Stimulated activated CD4-positive, alpha-beta T cell treated with anti-CD3 and anti-CD28 coated beads, Interleukin-15, amount 100 ng/mL, for 1 hour (primary cell): ENCODE measurements at places on chromosomes 12 and 14.
A peak's percentile ranks its signal among the peaks of the same experiment; 100 is the strongest.

GRCh38 chr14:104023325-104024055 lies 62.0 kb upstream of the ASPG start:
- DNase-seq = no peak

- DNase-seq = no peak
Measured at GRCh38 chr12:67457136-67457535, 188.0 kb downstream of the CAND1 start.

GRCh38 chr14:104968153-104968527 lies 10.0 kb downstream of the AHNAK2 start:
- DNase-seq = no peak

DNA sequence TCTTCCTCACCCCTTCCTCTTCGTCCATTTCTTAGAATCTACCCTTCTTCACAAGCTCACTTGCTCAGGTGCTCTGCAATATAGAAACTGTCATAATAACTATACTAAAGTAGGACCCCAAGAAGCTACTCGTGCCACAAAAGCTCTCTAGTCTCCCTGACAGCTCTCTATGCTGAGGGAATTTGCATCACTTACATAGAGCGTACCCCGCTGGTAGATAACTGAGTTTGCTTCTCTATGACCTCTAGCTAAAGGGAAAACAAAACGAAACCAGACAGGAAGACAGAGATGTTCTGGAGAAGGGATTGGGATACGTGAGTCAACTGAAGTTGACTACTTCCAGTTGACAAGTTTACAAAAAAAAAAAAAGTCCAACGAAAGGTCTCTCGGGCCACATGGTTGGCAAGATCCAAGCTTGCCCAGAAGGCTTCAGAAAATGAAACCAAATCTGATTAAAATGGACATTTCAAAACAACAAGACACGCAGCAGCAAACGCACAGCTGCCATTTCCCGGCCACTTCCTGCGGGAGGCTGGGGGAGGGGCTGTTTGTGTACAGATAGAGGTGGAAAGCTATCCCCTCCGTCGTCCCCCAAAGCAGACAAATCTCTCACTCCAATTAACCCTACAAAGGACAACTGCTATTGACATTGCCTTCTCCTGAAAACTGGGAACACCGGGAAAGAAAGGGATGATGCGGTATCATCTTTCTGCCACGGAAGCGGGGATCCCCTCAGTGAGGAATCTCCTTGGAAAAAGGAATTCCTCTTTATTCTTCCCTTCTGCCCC lies 1.3 kb downstream of the BAZ2A start:
- DNase-seq = no peak

DNA sequence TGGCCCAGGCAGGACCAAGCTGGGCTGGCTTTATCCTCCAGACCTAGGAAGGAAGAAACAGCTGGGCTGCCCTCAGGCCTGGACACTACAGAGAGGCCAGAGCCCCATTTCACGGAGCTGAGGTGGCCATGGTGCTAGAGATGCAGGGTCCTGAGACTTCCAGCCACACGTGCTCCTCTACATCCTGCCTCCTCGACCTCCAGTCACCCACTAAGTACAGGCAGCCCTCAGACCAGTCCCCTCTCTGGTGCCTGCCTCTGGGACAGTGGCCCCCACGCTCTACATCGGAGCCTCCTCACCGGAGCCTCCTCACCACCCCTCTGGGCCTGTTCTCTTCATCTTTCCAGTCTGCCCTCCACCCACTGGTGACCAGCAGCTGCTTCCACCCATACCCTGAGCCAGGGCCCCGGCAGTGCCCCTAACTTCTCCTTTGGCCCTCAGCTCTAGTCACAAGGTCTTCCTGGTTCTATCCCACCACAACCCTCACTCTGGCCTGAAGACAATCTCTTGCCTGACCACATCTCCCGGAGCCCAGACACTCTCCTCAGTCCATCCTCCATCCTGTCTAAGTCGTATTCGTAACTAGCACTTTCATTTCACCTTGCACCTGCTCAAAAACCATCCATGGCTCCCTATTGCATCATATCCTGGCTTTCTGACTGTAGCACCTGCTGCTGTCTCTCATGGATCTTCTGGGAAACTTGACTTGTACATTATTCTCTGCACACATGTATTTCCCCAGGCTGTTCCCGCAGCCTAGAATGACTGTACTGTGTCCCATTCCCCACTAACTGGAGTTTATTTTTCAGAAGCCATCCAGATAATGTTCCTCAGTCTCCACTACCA lies 43.9 kb downstream of the DIO3 start:
- no peak for DNase-seq

GRCh38 chr12:124713436-124714082 lies 146.1 kb upstream of the NCOR2 start:
- peak; percentile 25 for DNase-seq

DNA sequence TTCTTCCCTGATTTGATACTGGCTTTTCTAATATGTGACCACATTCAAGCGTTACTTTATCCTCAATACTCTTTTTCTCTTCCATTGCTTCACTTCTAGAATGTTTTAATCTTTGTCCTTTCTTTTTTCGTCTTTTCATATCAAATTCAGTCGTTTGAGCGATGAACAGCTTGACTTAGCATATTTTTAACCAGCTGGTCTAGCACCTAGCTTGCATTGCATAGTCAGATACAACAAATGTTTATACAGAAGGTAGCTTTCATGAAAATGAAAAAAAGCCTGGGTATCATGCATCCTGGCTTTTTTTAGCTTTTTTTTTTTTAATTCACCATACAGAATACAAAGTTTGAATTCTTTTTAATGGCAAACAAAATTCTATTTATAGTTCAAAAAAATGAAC lies 1.2 kb downstream of the SOX5 start:
- no peak for DNase-seq

DNA sequence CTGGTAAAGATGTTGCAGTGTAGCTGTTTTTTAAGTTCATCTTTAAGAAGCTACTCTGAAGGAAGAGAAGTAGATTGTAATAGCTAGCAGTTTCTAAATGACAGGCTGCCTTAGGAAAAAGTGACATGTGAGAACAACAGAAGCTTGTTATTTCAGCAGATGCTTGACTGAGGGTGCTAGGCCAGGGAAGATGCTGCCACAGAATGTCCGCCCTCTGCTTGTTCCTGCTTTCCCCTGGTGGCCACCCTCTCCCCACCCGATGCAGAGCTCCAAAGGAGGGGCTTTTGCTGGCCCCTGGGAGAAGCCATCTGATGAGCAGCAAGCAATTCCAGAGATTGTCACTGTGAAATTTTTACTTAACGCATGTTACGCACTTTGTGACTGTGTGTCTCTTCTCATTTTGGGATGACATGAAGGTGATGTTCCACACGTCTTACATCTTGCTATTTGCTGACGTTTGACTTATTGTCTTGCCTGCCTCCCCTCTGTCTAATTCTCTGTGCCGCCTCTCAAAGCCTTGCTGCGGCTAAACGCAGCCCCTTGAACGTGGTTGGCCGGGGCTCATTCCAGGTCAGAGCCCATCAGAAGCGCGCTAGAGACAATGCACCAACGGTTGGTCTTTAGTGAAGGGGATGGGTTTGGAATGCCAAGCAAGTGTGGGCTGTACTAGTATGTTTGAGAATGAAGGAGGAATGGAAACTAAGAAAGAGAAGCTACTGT lies 44.8 kb downstream of the WDR20 start:
- DNase-seq = no peak

GRCh38 chr12:14664434-14665023 lies 31.9 kb downstream of the GUCY2C start:
- no peak for DNase-seq

- no peak for DNase-seq
Measured at GRCh38 chr14:37593511-37594237, 1.4 kb downstream of the FOXA1 start.

GRCh38 chr12:38998887-38999482 lies 93.6 kb upstream of the CPNE8 start:
- no peak for DNase-seq

GRCh38 chr14:68874746-68875155 lies 81.9 kb upstream of the ZFP36L1 start:
- peak; percentile 6 for DNase-seq

- no peak for DNase-seq
Measured at GRCh38 chr14:65002586-65003210, 16.0 kb downstream of the FNTB start.

DNA sequence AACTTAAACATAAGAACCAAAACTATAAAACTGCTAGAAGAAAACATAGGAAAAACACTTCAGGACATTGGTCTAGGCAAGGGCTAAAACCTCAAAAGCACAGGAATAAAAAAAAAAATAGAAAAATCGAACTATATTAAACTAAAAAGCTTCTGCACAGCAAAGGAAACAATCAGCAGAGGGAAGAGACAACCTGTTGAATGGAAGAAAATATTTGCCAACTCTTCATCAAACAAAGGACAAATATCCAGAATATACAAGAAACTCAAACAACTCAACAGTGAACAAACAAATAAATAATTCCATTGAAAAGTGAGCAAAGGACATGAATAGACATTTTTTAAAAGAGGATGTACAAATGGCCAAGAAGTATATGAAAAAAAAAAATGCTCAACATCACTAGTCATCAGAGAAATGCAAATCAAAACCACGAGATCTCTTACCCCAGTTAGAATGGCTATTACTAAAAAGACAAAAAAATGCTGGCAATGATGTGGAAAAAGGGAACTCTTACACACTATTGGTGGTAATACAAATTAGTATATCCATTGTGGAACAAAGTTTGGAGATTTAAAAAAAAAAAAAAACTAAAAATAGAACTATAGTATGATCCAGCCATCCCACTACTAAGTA lies 152.0 kb downstream of the NDUFA12 start:
- DNase-seq = no peak

DNA sequence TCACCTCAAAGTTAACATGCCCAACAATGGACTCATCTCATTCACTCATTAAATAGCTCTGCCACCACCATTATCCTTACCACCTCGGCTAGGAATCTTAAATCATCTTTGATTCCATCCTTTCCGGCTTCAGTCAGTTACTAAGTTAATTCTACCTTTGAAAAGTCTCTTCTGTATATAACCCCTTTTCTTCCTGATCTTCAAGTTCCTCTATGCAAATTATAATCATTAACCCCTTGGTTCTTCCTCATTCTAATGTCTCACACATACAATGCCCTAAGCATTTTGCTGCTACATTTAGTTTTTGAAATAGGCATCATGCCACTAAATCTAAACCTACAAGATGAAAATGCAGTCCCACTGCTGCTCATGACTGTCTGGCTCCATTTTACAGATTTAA lies 51.6 kb downstream of the ATP2B1 start:
- DNase-seq = no peak

- no peak for DNase-seq
Measured at GRCh38 chr12:68884251-68884650, 48.7 kb downstream of the CPM start.

DNA sequence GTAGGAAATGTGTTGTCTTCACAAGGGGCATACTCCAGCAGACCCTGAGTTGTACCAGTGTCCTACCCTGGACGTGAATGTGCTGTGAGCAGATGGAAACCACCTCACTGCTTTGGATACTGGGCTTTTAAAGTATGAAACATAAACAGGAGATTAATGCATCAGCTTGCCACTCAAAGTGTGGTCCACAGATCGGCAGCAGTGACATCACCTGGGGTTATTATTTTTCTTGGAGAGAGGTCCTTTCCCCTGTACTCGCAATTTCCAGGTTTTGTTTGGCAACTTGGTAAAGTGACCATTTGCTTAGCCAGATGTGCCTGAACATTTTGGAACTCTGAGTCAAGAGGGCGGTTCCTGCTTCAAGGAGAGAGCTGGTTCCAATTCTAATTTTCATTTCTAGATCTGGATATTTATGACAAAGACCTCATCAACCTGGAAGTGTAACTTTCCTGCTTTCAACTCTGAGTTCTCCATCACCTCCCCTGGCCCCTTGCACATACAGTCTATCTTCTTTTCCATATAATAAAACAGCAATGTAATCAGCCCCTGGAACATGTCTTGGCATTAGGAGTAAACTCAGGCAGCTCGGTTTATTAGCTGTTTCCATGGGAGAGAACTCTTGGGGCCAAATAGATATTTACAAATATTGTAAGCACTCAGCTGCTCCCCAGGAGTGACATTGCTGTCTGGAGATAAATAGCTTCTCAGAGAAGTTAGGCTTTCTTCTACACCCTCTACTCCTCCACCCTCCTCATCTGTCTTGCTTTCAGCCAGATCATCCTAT lies 237.0 kb upstream of the TBX3 start:
- no peak for DNase-seq

GRCh38 chr14:66074537-66074936 lies 411.6 kb upstream of the CCDC196 start:
- no peak for DNase-seq

- DNase-seq = no peak
Measured at GRCh38 chr12:123449249-123449733, 8.6 kb upstream of the SNRNP35 start.

- no peak for DNase-seq
Measured at GRCh38 chr14:100302616-100303015, 3.6 kb downstream of the SLC25A29 start.

DNA sequence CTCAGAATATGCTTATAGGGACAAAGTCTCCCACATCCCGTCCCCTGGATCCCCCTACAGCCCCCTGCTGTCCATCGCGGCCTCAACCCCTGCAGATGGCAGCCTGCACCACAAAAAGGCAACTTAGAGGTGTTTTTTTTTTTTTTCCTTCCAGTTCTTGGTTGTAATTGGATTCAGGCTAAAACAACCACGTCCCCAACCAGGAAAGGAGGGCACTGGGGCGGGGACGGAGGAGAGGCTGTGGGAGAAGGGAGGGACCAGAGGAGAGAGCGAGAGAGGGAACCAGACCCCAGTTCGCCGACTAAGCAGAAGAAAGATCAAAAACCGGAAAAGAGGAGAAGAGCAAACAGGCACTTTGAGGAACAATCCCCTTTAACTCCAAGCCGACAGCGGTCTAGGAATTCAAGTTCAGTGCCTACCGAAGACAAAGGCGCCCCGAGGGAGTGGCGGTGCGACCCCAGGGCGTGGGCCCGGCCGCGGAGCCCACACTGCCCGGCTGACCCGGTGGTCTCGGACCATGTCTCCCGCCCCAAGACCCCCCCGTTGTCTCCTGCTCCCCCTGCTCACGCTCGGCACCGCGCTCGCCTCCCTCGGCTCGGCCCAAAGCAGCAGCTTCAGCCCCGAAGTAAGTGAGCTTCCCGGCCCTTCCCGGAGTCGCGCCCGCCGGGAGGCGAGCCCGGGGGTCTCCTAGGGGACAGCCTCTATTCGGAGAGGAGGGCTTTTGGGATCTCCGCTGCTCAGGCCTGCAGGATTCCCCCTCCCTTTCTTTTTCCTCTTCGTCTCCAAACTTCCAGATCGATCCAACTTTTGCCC lies at the start of gene MMP14:
MMP14 (plus strand) TSS at position 285 of the 813 bp plus-strand sequence; CDS start at position 518, 233 bp downstream.
- DNase-seq = no peak

- DNase-seq = no peak
Measured at GRCh38 chr12:78470354-78471195, 394.0 kb upstream of the SYT1 start.

- DNase-seq = no peak
Measured at GRCh38 chr14:77859934-77860570, 60.1 kb downstream of the ADCK1 start.
